ENCODE measurements at places on chromosomes 5 and 9.

GRCh38 chr9:10571699-10572098, 41.1 kb downstream of the PTPRD start:
- no peak for DNase-seq

GRCh38 chr5:173196133-173196952, 38.7 kb downstream of the NKX2-5 start:
- no peak for DNase-seq

- DNase-seq = no peak
Measured at GRCh38 chr5:34030048-34030447, 13.0 kb downstream of the C1QTNF3 start.

DNA sequence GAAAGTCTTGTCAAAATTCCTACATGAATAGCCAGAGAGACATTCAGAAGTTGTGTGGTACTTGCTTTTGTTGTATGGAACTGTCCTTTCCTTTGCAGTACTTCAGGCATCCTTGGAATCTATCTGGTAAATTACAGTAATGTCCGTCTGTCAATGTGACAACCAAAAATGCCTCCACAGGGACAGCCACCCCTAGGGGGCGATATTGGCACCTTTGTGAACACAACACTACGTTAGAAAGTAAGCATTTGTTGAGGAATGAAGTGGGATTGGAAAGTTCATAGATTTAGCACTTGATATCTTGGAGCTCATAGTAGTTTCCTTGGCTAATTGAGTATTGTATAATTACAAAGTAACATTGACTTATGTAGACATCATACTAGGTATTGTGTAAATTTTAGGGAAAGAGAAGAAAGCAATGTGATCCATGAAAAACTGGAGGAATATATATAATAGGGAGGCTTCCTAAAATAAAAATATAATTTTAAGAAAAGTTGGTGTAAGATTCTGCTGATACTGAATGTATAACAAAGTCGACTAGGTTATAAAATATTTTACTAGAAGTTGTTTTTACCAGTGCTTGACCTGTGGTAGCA, 32.7 kb downstream of the TMEFF1 start:
- DNase-seq = peak; percentile 78

DNA sequence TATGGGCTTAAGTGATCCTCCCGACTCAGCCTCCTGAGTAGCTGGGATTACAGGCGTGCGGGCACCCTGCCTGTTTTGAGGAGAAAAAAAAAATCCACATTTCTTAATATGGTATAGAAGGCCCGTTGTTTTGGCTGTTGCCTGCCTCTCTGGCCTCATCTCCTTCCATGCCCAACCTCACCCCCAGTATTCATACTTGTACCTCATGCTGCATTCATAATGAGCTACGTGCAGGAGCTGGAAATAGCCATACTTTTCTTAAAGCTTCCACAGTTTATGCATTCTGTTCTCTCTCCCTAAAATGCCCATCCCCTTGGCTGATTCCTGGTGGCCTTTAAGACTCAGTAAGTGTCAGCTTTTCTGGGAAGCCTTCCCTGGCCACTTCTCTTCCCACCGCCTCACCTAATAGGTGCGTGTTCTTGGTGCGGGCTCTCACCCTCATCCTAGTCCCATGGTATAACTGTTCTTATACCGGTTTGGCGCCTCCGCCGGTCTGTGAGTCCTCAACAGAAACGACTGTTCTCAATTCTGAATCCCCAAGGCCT, 2.1 kb upstream of the TPM2 start:
- DNase-seq = no peak

- DNase-seq = peak; percentile 14
Measured at GRCh38 chr9:7177383-7177782, 419.6 kb downstream of the KDM4C start.

DNA sequence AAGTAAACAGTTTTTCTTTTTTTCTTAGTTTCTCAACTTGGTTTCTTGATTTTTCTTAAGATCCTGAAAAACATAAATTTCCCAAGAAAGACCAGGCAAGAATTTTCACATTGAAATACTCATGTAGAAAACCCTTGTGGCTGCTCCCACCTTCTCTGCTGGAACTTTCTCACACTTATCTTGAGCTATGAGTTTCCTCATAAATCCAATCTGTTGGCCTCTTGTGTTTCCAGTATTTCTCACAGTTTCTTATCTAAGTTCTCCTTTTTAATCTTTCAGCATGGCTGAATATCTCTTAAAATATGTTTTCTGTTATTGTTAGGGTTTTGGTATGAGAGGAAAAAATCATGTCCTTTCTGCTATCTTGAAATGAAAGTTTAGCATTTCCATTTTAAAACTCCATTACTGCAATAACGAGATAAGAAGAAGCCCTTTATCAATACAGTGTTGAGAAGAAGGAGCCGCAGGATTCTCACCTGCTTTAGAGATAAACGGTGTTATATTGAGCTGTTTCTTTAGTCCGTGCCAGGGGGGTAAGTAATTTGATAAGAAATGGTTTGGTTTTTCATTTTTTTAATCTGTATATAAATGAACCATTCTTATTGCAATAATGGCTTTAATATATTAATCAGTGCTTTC, 89.3 kb downstream of the ALDH1A1 start:
- no peak for DNase-seq

DNA sequence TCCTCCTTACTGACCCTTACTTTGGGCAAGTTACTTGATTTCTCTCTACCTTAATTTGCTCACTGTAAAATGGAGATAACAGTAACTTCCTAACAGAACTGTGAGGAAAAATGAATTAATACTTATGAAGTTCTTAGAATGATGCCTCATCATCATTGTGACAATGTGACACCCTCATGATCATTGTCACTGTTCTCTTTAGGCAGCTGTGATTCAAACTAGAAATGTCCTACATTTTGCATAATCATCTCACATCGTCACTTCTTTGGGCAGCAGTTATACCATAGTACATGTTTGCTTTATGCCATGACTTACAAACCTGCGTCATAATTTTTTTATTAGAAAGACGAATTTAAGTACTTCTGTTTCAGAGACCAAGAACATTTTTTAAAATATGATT, 9.7 kb downstream of the SLC30A5 start:
- no peak for DNase-seq

DNA sequence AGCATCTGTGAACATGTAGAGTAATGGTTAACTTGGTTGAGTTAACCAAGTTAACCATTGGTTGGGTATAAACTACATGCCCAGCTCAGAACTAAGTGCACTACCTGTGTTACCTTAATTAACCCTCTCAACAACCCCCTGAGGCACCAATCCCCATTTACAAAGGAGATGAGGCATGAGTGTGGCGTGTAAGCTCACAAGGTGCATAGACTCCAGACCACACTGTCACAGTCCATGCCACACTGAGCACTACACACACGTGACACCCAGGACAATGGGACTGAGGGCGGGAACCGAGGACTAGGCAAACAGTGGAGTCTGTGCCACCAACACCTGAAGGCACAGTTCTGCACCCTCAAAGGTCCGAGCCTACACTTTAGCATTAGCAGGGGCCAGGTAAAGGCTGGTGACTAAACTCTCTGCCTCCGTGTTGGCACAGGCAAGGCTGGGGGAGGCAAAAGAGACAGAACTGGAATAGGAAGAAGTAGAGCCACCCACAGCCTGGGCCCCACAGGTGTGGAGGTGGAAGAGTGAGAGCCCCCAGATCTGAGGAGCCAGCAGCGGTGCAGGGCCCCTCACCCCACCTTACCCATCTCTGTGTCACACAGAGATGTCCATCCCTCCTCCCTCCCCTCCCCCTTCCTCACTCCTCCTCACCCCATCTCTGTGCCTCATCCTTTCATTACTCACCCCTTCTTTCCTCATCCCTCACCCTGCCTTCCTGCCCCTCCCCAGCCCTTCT, 2.2 kb upstream of the DNAJB5 start:
- no peak for DNase-seq

DNA sequence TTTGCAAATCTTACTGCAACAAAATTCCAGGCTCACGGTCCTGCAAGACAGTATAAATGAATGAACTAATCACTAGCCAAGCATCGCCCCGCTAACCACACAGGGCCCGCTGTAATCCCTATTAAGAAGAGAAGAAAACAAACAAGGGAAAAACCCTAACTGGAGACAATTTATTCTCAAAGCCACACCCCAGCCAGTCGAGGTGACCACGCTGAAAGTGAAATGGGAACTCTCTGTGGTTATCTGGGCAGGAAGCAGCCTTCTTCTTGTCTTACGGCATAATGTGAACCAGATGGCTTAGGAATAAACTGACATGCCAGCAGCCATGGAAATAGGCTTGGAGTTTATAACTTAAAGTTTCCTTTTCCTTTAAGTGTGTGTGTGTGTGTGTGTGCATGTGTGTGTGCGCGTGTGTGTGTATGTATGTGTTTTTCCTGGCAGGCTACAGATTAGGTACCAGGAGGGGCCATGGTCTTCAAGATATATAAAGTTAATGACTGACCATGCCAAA, 120.2 kb downstream of the SEMA6A start:
- DNase-seq = no peak

- DNase-seq = no peak
Measured at GRCh38 chr9:72695365-72695764, 174.0 kb downstream of the TMC1 start.

- DNase-seq = no peak
Measured at GRCh38 chr5:172969921-172970320, 10.7 kb downstream of the RPL26L1 start.

DNA sequence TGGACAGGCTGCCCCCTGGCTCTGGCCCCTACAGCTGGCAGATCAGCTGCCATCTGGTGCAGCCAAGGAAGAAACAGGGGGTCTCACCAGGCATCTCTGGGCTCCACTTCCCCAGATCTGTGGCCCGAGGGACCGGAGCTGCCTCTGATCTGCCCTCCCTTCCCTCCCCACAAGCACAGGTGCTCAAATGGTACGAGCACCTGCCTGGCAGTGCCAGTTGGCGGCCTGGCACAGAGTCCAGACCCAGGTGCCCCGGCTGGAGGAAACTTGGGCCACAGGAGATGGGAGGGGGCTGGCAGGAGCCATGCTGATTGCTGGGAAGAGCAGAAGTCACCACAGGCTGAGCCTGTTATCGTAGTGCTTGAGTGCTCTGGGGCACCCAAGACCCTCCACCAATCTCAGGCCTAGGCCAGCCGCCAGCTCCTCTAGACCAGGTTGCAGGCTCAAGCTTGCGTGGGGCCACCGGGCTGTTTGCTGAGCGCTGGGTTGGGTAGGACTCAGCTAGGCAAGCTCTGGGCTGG, 5.0 kb upstream of the CAMK2A start:
- no peak for DNase-seq

- no peak for DNase-seq
Measured at GRCh38 chr5:20608567-20608966, 620.6 kb upstream of the CDH18 start.

- DNase-seq = peak; percentile 60
Measured at GRCh38 chr5:178895615-178896571, at the start of gene ZFP2. TSS of gene ZFP2 (plus strand) at chr5:178895913. CDS start at chr5:178931314, 35,401 bp downstream.

DNA sequence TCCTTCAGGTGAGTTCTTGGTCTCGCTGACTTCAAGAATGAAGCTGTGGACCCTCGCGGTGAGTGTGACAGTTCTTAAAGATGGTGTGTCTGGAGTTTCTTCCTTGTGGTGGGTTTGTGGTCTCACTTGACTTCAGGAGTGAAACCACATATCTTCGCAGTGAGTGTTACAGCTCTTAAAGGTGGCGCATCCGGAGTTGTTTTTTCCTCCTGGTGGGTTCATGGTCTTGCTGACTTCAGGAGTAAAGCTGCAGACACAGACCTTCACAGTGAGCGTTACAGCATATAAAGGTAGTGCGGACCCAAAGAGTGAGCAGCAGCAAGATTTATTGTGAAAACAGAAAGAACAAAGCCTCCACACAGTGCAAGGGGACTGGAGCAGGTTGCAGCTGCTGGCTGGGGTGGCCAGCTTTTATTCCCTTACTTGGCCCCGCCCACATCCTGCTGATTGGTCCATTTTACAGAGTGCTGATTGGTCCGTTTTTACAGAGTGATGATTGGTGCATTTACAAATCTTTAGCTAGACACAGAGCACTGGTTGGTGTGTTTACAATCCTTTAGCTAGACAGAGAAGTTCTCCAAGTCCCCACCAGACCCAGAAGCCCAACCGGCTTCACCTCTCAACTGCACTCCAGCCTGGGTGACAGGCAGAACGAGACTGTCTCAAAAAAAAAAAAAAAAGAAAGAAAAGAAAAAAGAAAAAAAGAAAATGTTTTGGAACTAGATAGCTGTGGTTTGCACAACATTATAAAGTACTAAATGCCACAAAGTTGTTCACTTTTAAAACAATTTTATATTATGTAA, 9.1 kb upstream of the ERMP1 start:
- DNase-seq = no peak

DNA sequence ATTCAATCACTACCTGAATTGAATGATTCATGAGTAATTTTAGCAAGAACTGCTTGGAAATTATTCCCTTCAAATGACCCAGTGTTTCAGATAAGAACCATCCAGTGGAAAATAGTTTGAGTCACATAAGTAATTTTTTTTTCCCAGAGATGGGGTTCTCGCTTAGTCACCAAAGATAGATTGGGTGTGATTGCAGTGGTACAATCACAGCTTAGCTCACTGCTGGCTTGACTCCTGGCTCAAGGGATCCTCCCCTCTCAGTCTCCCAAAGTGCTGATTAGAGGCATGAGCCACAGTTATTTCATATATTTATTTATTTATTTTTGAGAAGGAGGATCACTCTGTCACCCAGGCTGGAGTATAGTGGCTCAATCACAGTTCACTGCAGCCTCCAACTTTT, 574.5 kb upstream of the ARRDC3 start:
- DNase-seq = no peak

GRCh38 chr5:139378101-139378825, 4.8 kb downstream of the SLC23A1 start:
- DNase-seq = no peak
